Stimulated activated CD8-positive, alpha-beta memory T cell treated with anti-CD3 and anti-CD28 coated beads, Interleukin-15, amount 100 ng/mL, for 1 hour (primary cell): ENCODE measurements at places on chromosomes 11 and 22.

DNA sequence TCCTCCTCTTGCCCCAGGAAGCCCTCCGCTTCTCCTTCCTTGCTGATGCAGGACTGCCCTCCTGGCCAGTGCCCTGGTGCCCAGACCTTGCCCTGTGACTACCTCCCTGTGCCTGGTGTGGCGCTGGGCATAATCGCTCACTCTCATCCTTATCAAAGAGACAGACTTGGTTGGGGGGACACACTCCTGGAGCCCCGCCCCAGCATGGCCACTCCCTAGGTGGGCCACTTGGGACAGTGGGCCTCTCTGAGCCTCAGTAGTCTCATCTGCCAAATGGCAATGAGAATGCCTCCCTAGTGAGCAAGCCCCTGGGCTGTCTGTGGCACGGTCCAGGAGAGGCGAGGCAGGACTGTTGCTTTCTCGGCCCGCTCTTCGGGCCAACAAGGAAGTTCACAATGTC is 72.7 kb upstream of the TSPAN18 start:
- no peak for DNase-seq

GRCh38 chr11:63686926-63687325 is 5.6 kb downstream of the RTN3 start:
- DNase-seq: no peak

GRCh38 chr11:128872594-128872993 is 5.5 kb upstream of the KCNJ1 start:
- no peak for DNase-seq

GRCh38 chr22:39408807-39409206 is 9.2 kb downstream of the TAB1 start:
- DNase-seq: no peak

DNA sequence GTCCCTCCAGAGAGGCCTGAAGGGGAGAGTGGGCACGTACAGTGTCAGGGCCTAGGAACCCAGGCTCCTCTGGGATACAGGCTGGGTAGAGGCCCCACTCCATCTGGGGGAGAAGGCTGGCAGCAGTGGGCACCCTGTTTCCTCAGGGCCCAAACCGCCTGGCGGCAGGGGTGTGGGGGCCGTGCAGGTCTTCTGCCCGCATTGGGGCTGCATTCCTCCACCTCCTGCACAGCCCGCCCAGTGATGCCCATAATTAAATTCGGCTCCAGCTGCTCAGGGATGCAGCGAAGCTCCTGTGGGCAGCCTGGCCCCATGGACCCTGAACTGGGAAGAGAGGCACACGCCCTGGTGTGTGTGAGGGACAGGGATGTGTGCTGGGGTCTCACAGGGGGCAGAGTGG is 35.4 kb downstream of the KCNQ1OT1 start:
- DNase-seq: no peak

DNA sequence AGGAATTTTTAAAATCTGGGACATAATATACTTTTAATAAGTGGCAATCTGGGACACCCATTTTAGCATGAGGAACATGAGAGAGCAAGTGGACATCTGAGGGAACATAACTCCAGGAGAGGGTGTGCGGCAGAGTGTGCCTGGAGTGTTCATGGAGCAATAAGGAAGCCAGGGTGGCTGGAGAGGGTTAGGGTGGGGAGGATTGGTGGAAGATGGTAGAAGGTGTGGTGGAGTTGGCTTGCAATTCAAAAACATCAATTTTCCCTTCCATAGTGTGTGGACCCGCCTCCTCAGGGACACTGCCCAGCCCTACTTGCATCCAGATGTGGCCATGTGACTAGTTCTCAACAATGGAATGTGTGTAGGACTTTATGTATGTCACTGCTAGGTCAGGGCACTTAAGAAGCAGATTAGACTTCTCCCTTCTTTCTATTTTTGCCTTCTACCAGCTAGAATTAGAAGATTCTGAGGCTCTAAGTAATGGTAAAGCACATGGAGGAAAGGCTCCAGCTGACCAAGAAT is 4.4 kb upstream of the DENND5A start:
- no peak for DNase-seq

- no peak for DNase-seq
Measured at GRCh38 chr22:29798801-29799200, 31.6 kb downstream of the UQCR10 start.

DNA sequence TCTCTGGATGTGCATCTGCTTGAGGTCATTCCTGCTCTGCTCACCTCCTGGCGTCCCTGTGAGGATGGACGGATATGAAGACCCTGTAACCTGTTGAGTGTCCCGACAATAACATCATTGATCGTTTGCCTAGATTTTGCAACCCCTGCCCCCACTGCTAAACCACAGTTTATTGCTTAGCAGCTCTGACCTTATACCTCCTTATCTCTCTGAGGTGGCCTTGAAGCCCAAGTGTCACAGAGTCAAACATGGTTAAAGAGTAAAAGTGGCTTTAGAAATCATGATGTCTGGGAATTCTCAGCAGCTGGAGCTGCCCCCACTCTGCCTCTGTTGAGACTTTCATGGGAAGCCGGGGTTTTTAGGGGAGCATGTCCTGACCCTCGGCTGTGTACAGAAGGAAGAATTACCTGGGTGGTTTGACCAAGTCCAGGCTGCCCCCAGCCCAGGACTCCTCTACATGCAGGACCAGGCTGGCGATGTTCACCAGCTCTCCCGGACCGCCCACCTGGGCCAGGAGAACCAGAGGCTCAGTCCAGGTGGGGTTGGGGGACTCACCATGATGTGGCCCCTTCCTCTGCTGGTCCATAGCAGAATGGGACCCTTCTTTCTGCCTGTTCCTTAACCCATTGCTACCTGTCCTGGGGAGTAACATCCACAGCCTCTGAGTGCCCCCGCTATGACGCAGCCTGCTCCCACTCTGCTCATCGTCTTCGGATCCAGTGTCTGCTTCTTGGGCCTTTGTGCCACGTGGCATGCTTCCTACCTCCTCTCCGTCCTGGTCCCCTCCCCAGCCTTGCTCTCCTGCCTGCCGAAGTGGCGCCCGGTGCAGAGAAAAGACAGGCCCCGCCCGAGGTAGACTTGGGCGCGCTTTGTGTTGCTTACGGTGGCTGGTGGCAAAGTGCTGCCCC is 33.4 kb upstream of the FTH1 start:
- no peak for DNase-seq

DNA sequence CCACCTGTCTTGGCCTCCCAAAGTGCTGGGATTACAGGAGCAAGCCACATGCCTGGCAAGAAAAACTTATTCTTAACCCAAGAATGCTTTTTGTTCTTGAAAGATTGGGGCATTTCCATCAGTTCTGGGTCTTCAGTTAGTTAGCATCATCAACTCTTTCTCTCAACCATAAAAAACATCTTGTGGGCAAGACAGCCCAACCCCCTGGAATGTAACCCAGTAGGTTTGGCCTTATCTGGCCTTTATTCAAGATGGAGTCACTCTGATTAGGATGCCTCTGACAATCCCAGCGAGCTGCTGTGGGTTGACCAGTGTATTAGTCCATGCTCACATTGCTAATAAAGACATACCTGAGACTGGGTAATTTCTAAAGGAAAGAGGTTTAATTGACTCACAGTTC is 9.2 kb upstream of the TPCN2 start:
- DNase-seq: no peak

DNA sequence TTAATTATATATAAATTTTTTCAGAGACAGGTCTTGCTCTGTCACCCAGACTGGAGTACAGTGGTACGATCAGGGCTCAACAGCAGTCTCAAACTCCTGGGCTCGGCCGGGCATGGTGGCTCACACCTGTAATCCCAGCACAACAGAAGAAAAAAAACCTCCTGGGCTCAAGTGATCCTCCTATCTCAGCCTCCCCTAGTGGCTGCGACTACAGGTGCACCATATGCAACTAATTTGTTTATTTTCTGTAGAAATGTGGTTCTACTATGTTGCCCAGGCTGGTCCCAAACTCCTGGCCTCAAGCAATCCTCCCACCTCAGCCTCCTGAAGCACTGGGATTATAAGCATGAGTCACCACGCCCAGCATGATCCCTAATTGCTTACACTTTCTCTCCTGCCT is 56.1 kb upstream of the SLC35C1 start:
- no peak for DNase-seq

DNA sequence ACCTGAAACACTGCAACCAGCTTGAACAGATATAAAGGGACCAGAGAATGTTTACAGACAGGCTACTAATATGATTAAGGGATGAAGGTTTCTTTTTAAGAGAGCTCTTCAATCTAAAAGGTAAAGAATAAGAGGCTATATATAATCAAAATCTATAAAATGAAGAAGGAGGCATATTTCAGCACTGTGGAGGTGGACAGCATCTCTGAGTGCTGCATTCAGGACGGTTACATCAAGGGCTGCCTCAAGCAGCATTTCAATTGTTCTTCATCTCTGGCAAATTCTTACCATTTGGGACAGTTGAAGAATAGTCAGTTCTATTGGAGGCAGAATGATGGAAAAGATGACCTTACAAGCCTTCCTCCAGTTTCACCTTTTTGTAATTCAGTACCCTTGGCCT is 139.6 kb upstream of the LMO1 start:
- no peak for DNase-seq

- DNase-seq: no peak
Measured at GRCh38 chr11:115739146-115739545, 234.9 kb upstream of the CADM1 start.

- no peak for DNase-seq
Measured at GRCh38 chr11:72189455-72190250, 2.3 kb upstream of the FOLR1 start.

GRCh38 chr11:72642043-72642883 is 32.0 kb downstream of the PDE2A start:
- DNase-seq: no peak

DNA sequence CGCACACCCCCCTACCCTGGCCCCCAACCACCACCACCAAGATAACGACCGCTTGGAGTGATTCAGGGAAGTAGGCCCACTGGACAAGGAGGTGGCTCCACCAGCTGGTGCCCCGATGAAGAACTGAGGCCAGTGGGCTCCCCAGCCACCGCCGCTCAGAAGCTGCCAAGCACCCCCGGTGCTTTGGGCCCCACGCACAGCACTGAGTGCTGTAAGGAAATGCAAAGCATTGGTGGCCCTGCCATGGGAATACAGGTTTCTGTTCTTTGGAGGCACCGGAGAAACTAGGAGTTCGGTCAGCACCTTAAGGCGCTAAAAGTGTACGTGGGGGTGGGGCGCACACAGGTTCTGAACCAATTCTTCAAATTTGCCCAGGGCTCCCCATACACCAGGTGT is 664 bp upstream of the PRSS23 start:
- no peak for DNase-seq

- DNase-seq: no peak
Measured at GRCh38 chr11:130737866-130738431, 178.3 kb downstream of the SNX19 start.

DNA sequence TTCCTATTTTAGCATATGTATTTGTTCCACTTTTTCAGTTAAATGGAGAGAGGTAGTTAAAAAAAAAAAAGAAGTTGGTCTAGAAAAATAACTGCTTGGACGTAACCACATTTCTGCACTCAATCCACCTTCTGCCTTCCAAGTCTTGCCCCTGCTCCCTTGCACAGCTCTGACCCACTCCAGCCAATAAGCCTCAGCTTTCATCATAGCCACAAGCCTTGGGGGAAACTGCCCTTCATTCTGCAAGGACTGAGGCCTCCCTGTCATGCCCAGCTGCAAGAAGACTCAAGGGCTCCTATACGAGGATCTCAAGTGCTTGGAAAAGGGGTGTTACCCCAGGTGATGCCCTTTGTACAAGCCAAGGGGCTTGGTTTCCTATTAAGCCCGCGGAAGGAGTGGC is 36.0 kb upstream of the OAF start:
- no peak for DNase-seq

DNA sequence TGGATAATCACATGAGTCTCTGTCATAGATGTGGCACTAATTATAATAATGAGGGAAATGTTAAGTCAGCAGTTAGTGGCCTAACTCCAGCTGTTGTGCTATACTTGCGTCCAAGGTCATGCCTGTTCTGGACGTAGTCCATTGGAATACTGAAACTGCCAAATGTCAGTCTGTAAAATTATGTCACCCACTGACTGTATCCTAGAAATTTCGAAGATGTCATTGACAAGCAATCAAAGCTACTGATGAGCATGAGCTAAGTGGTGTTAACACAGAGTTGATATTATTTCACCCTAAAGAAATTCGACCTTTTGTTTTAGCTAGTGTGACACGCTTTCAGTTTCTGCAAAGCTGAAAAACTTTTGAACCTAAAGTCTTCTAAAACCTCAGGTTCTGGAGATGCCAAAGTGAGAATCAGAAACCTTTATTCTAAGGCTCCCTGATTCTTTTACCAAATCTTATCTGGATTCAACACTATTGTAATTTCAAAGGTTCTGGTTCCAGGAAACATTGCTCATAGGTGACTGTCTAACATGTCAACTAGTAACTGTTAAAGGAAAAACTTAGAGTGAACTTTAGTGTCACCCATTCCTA is 14.9 kb upstream of the ME3 start:
- no peak for DNase-seq

DNA sequence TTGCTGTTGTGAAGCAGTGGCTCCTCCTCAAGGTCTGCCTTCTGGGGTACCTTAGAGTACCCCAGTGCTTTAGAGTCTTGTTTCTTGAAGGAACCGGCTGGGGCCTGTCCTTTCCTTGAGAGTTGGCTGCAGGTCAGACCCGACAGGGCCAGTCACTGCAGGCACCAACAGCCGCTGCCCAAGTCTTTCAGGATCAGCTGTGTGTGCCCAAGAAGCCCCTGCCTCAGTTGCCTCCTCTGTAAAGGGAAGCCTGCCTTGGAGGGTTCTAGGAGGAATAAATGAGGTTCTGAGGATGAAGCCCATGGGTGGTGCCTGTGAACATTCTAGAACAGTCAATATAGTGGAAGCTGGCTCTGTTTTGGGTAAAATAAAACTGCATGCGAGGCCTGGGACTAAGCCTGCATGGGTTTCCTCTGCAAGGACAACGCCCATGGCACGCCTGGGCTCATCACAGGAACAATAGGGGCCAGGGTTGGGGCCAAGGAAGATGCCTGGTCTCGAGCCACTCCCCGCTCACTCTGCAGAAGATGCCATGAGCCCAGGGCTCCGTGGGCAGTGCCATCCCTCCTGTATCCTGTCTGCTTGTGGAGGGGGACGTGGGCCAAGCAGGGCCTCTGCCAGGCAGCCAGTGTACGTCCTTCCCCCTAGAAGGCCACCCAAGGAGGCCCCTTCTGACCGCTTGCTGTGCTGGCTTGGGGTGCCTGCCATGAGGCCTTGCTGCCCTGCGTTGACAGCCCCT is 81.6 kb downstream of the MED15 start:
- DNase-seq: no peak

DNA sequence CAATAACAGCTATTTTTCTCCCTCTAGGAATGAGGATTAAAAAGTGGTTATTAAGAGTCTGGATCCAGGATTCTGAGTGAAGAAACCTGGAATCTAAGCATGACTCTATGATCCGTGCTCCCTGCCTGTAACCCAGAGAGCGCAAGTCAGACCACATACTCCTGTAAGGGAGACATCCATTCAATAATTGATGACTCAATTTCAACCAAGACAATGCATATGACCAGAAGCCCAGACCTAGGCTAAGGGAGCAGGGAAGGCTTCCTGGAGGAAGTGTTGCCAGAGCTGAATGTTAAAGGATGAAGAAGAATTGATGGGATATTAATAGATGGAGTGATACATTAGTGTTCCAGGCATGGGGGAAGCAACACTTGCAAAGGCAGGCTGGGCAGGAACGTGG is 13.8 kb upstream of the PAMR1 start:
- DNase-seq: no peak

GRCh38 chr11:73999581-74000306 is 9.1 kb downstream of the UCP3 start:
- DNase-seq: no peak
